ENCODE measurements at places on chromosomes 5 and 9.

GRCh38 chr9:19145881-19146280 is 18.6 kb upstream of the PLIN2 start:
- no peak for DNase-seq

- no peak for DNase-seq
These were observed 64.4 kb downstream of the NUDT12 start for GRCh38 chr5:103498211-103498610.

GRCh38 chr5:1285141-1285540 is 9.7 kb downstream of the TERT start:
- no peak for DNase-seq

GRCh38 chr5:80357671-80358070 is 37.9 kb downstream of the SPZ1 start:
- no peak for DNase-seq

- DNase-seq = no peak
These were observed 30.0 kb upstream of the RECK start for GRCh38 chr9:36006549-36007315.

DNA sequence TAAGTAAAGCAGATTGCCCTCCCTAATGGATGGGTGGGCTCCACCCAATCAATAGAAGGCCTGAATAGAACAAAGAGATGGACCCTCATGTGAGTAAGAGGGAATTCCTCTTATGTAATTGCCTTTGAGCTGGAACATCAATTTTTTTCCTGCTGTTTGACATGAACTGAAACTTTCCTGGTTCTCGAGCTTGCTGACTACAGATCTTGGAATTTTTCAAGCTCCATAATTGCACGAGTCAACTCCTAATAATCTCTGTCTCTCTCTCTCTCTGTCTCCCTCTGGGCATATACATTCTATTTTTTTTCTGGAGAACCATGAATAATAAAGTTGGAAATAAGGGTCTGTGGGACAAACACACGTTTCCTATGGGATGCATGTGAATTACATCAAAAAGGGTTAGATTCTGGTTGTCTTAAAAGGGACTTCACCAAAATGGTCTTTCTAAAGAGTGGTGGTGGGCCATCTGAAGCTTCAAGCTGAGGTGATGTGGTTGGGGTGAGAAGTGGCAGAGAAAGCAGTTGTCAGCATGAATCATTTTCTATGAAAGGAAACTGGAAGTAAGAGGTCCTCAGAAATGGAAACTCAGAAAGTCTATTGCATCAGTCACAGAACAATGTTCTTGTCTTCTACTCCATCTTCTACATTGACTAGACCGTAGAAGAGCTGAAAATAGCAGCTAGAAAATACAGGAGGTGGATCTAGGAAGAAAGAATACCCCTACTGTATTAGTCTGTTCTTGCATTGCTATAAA is 47.0 kb upstream of the HOMER1 start:
- no peak for DNase-seq

DNA sequence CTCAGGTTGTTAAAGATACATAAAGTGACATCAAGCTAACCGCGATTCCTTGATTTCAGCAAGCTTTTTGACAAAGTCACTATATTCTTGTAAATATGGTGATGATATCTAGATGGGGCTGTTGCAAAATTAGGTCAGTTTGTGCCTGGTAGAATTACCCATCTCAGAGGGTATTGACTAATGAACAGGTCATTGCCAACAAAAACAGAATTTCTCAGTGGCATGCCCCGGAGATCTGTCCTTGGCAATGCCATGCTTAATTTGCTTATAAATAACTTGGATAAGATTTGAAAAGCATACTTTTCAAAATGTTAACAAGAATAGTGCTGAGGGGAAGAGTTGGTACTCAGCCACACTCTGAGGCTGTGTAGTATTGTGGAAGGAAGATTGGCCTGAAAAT is 783.3 kb upstream of the SEMA6A start:
- DNase-seq = no peak

GRCh38 chr9:115636596-115636995 is 517.0 kb upstream of the PAPPA start:
- DNase-seq = no peak

DNA sequence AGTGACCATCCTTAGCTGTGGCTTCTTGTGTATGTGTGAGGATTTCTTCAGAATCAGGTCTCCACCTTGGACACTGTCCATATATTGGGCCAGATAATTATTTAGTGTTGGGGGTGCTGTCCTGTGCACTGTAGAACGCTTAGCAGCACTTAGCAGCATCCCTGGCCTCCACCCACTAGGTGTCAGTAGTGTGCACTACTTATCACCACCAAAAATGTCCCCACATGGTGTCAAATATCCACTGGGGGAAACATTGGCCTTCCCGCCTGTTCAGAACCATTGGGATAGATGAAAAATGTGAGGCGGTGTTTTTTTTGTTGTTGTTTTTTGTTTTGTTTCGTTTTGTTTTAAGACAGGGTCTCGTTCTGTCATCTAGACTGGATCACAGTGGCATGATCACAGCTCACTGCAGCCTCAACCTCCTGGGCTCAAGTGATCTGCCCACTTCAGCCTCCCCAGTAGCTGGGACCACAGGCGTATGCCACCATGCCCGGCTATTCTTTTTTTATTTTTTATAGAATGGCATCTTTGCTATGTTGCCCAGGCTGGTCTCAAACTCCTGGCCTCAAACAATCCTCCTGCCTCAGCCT is 67.7 kb downstream of the TENT4A start:
- no peak for DNase-seq

GRCh38 chr9:19600538-19600937 is 188.3 kb downstream of the SLC24A2 start:
- DNase-seq = no peak

All from activated naive CD4-positive, alpha-beta T cell (primary cell).